Esophagus (tissue), 2 donors: ENCODE measurements at places on chromosomes 11 and 22. TPM values are rescaled to one million over a fixed set of nuclear protein-coding genes. Genes with fewer than 3 reads are reported as not detected.

FIBP gene
- 20.7 TPM for polyA plus RNA-seq

MICAL3 gene
- 13.3 TPM for polyA plus RNA-seq

ISX gene
- polyA plus RNA-seq, result not detected

GSTT2 gene
- 0.11 TPM for polyA plus RNA-seq

CYP2D6 gene
- polyA plus RNA-seq, result 1.2 TPM

NLRX1 gene
- polyA plus RNA-seq, result 24.9 TPM
